Stimulated activated CD4-positive, alpha-beta T cell treated with anti-CD3 and anti-CD28 coated beads, Interleukin-15, amount 100 ng/mL, for 48 hours (primary cell): ENCODE measurements at places on chromosomes 4 and X.

- no peak for DNase-seq
These were observed 74.7 kb upstream of the TBL1X start for GRCh38 chrX:9390121-9390520.

- no peak for DNase-seq
These were observed 345 bp downstream of the SLC6A8 start for GRCh38 chrX:153688071-153688470.

DNA sequence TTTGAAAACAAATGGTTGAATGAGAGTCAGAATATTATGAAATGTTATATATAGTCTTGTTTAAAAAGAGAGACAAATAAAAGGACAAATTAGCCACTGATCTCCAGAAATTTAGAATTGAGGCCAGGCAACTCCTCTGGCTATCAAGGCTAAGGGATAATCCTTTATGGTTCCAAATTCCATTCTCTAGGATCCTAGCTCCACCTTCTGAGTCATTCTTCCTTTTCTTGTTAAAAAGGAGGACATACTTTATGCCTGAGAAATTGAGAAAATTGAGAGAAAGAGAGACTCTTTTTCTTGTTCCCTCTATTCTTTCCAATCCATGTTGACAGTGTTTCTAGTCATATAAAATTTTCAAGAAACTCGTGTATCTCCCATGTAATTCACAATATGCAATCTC lies 1299.5 kb downstream of the FSTL5 start:
- no peak for DNase-seq

DNA sequence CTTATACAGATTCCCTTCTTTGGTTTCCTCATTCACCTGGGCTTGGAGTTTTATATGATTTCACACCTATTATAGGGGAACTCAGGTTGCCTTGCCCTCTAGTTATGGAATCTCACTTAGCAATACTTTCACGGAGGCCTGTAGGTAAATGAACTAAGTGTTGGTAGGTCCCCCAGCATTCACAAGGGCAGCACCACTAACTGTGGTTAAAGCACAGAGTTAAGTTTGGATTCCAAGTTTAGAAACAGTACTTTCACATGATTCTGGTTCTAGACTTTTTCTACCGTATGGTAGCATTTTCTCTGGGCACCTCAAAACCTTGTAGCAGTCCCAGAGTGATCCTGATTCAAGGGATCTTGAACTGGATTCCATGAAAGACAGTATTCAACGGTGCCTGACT lies 46.4 kb downstream of the SH2D1A start:
- no peak for DNase-seq

DNA sequence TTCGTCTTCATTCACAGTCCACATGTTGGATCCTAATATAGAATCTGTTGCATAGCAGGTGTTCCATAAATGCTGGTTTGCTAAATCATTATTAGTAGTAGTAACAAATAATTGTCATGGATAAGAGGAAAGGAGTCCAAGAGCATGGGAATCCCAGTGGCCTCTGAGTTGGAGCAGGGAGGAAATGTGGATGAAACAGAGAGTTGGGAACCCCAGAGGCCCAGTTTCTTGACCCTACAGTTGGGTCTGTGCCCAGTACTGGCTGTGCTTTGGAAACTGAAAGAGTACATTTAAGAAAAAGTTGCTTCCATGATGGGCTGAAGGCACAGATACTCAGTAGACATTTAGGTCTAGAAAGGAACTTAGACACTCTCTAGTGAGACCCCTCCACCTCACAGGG lies 149.4 kb upstream of the PSAPL1 start:
- no peak for DNase-seq

- no peak for DNase-seq
These were observed 103.3 kb downstream of the IL15 start for GRCh38 chr4:141739636-141740035.

DNA sequence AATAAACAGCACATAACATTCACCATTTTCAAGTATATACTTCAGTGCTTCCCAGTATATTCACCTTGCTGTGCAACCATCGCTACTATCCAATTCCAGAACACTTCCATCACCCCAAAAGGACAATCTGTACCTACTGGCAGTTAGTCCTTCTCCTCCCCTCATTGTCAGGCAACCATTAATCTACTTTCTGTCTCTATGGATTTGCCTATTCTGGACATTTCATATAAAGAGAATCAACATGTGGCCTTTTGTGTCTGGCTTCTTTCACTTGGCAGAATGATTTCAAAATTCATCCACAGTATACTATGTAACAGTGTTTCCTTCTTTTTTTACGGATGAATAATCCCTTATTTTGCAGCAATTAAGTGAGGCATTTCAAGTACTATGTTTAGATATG lies 189.4 kb downstream of the FBXW7 start:
- no peak for DNase-seq

- no peak for DNase-seq
These were observed 111.2 kb downstream of the TBL1X start for GRCh38 chrX:9576059-9576458.

- no peak for DNase-seq
These were observed 125.9 kb upstream of the ETNPPL start for GRCh38 chr4:108888769-108889168.

DNA sequence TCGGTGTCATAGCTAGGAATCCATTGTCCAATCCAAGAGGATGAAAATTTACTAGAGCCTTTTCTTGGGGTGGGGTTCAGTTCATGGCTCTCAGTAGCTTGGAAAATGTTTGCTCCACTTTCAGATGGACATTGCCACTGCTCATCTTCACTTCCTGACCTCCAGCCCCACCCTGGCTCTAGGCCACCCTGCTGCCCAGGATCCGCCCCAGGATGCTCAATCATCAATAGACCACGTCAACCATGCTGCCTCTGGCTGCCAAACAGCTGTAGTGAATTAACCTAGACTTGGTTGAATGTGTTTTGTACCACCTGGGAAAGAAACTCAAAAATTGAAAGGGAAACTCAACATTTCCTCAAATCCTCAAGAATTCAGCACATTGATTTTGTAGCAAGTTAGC lies 37.2 kb upstream of the HSD17B10 start:
- DNase-seq = no peak

DNA sequence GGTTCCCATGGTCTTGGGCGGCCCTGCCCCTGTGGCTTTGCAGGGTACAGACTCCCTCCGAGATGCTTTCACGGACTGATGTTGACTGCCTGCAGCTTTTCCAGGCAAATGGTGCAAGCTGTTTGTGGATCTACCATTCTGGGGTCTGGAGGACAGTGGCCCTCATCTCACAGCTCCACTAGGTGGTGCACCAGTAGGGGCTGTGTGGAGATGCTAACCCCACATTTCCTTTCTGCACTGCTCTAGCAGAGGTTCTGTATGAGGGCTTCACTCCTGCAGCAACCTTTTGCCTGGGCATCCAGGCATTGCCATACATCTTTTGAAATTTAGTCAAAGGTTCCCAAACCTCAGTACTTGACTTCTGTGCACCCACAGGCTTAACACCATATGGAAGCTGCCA lies 176.1 kb downstream of the DCAF12L1 start:
- DNase-seq = no peak

DNA sequence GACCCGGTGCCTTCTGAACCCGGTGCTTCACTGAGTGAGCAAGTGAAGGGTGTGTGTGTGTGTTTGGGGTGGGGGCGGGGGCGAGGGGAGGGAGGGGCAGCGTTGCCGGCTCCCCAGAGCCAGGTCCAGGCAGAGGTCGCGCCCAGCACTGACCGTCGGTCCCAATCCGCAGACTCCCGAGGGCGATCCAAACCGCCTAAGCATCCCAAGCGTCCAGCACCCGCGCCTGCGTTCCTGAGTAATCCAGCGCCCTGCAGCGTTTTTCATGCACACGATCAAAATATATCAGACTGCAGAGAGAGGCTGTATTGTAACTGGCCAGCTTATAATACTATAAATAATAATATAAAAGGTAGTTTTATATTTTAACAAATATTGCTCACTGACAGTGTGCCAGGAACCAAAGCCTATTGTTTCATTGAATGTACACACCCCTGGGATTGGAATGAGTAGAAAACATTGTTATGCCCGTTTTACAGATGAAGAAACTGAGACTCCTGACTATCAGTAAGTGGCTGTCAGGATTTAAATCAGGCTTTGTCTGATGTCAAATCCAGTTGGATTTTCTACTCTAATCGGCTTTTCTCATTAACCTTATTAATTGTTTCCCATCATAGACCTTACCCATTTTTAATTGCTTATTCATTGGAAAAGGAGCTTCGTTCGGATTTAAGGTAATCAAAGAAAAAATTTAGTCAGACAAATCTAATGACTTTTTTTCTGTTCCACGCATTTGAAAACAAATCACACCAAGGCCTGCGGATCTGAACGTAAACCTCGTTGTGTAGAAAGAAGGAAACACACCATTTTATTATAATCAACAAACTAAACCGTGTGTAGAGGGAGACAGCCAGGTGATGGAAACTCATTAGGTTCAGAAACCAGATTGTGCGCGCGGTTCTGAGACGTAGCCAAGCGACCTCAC lies 4.0 kb upstream of the NKX3-2 start:
- DNase-seq = no peak
